ENCODE measurements at places on chromosomes 1 and 21. TPM values are rescaled to one million over a fixed set of nuclear protein-coding genes. Genes with fewer than 3 reads are reported as not detected.

GBP6 gene
- total RNA-seq = 0.12 TPM

C1QC gene
- total RNA-seq = not detected

TMEM59 gene
- total RNA-seq = 146 TPM

CDA gene
- total RNA-seq = not detected

BCAR3 gene
- total RNA-seq = 13.0 TPM

DNA sequence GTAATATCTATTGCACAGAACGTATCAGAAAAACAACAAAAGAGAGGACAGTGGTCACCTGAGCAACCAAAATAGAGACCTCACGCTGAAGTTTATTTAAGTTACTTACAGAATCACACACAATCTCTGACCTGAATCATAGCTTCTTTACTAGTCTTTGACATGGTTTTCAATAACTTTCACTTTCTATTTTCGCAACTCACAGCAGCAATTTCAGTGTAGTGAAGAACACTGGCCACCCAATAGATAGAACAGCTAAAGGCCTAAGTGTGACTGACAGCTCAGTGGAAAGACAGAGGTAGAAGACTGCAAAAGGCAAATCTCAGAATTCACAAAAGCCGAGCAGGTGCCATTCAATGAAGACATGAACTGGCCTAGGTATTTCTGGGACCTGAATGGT lies 435.6 kb upstream of the CHRM3 start:
- DNase-seq = no peak

GRCh38 chr1:74583397-74583796 lies 71.0 kb upstream of the LRRC53 start:
- DNase-seq = no peak

DNA sequence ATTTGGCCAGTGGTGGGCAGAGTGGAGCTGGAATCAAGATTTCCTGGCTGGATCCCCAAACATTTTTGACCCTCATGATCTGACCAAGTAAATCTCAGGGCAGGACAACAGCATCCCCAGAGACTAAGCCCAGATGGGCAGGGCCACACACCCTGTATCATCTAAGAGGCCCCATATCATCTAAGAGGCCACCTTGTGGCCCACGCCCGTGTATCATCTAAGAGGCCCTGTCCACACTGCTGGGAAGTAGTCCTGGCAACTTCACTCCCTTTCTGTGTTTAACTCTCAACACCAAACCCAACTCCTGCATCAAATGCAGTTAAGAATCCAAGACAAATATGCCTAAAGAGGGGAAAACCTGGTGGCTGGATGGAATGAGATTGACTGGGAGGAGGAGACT lies 81.6 kb upstream of the SSX2IP start:
- no peak for DNase-seq

- no peak for DNase-seq
These were observed 7.6 kb downstream of the DAP3 start for GRCh38 chr1:155696524-155696923.

GRCh38 chr1:68174738-68175113 lies 57.6 kb downstream of the WLS start:
- no peak for DNase-seq

DNA sequence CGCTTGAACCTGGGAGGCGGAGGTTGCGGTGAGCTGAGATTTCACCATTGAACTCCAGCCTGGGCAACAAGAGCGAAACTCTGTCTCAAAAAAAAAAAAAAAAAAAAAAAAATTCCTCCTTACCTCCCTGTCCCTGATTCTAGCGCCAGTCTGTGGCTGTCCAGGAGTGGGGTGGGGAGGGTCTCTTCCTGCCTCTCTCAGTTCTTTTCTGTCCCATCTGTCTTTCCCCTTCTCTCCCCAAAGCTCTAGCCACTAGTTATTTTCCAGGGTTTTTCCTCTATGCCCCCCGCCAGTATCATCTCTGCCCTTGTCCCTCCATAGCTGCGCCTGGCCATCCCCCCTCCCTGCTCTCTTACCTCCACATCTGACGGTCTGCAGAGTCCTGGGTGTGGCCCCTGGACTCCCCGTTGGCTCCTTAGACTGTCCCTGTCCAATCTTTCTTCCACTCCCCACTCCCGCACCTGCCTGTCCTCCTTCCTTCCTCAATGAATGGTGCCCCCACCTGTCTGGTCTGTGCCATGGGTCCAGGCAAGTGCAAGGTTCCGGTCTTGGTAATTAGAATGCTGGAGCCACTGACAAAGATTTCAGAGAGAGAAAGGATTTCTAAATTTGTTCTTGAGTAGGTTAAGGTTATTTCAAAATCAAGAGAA lies 1.6 kb upstream of the TMEM63A start:
- no peak for DNase-seq

GRCh38 chr1:64834734-64835133 lies 89.9 kb downstream of the RAVER2 start:
- DNase-seq = no peak

- DNase-seq = no peak
These were observed 235.9 kb upstream of the IRF2BP2 start for GRCh38 chr1:234845836-234846235.

Data from B cell (primary cell).